DMS79 (cell line): ENCODE measurements at places on chromosomes 6 and 20.

DNA sequence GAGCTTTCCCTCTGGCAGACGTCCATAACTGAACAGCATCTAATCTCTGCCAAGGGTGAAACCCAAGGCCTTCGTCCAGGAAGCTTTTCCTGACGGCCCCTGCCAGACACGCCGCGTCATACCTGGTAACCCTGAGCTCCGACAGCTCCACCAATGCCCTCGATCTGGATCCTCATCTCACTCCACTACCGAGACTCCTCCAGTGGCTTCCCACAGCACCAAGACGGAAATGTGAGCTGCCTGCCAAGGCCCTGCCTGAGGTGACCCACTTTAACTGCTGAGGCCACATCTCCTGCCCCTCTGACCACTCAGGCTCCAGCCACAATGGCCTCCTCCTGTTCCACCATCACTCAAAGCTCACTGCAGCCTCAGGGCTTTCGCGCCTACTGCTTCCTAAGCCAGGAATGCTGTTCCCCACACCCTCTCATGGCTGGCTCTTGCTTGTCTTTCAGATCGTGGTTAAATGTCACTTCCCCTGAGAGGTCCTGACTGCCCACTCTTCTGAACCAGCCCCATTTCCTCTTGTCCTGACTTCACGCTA lies 143.2 kb downstream of the PREX1 start:
- no peak for DNase-seq

GRCh38 chr6:46772762-46773161 lies 20.4 kb upstream of the MEP1A start:
- no peak for DNase-seq

GRCh38 chr6:104617591-104617990 lies 242.1 kb downstream of the HACE1 start:
- DNase-seq, result no peak

DNA sequence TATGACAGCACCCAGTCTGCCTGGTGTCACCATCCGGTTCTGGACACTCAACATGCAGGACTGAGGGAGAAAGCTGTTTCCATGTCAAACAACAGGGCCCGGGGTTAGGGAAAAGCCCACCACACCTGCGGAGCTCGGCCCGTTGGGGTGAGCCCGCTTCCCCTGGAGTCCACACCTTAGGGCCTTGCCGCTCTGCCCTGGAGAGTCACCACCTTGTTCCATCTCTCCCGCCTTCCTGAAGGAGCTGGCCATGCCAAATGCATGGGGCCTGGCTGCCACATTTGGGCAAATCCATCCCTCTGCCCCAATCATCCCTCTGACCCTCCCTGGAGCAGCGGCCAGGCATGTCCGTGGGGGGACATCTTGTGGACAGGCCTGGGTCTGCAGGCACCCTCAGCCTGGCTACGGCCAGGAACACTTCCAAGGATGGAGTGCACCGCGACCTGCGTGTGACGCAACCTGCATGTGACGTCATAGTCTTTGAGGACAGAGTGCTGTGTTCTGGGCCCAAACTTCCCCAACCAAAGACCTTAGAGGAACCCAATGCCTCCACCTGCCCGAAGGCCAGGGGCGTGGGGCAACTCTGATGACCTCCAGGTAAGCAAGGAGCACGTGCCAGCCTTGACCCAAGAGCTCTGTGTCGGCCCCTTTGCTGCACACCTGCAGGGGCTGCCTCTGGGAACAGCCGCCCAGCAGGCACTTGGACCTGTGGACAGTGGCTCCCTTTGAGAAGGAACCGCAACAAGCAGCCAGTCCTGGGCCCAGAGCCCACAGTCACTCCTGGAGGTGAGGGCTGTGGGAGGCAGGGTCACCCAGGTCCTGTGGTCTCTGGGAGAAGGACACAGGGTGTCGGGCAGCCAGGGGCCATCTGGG lies 1.7 kb downstream of the CABLES2 start:
- DNase-seq, result peak; percentile 17

DNA sequence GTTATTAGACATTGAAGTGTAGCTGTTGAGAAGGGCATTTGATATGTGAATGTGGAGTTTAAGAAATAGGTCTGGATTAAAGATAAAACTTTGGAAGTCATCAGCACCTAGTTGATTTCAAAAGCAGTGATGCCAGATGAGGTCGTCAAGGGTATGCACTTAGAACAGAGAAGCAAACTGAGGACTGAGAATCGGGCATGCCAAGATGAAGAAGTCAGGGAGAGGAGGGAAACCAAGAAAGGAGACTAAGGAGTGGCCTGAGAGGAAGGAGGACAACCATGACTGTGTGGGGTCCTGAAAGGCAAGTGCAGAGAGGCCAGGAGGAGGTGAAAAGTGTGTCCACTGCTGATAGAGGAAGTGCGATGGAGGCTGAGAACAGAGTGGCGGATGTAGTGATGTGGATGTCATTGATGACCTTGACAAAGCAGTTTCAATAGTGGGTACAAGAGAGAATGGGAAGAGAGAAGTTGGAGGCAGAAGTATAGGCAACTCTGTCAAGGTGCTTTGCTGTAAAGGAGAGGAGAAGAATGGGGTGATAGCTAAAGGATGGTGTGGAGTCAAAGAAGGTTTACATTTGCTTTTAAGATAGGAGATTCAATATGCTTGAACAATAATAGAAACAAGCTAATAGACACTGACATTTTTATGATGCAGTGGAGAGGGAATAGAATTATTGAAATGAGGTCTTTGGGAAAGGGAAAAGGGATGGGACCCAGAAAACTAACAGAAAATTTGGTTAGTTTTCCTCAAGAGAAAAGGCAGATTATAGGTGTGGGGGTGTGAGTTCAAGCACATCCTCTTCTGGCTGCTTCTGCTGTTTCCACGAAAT lies 139.7 kb upstream of the TMEM170B start:
- DNase-seq, result no peak

- DNase-seq, result no peak
Observed at GRCh38 chr6:56459030-56459805, 183.5 kb downstream of the DST start.

DNA sequence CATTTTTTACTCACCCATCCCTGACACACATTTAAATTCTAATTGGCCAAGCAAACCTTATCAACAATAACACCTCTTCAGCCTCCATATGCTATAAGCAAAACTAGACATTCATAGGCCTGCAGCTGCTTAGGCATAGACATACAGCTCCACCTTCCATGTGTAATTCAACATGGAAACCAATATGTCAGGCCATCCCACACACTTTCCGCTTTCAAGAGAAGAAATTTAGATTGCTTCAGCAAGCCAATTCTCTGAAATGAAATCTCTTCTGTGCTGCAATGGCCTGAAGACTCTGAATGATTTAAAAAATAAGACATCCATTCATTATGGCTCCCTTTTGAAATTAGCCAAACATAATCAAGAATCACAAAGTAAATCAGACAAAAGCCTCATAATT lies 4.5 kb upstream of the RAB22A start:
- no peak for DNase-seq

DNA sequence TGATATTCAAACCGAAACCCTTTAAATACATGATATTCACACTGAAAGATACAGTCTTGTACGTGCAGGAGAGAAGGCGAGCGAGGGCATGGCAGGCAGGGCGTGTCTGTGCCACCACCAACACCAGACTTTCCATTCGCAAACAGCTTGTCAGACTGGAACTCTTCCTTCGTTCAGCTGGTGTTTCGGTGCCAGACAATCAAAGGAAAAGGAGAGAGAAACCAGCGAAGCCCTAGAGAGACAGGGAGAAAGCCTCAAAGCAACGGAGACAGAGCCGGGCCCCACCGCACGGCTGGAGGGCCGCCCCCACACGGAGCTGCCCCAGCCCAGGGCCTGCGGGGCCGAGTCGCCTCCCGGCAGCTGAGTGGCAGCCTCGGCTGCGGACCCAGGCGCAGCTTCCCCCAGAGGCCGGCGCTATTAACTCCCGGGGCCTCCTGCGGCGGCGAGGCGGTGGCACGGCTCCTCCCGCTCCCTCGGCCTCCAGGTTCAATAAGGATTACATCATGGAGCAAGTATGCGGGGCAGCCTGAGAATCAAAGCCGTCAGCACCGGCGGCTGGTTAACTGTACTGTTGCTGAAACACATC lies 32.1 kb upstream of the NR2E1 start:
- peak; percentile 23 for DNase-seq

DNA sequence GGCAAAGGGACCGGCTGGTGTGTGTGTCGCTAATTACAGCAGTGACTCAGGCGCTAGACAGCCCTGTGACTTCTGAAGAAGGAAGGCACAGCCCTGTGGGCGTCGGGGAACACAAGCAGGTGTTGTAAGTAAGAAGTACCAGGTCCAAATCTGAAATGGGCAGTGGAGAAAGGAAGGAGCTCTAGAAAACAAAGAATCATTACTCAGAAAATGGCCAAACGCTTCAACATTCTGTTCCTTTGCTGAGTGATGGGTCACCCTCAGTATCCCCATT lies 106.8 kb downstream of the PXDC1 start:
- no peak for DNase-seq

DNA sequence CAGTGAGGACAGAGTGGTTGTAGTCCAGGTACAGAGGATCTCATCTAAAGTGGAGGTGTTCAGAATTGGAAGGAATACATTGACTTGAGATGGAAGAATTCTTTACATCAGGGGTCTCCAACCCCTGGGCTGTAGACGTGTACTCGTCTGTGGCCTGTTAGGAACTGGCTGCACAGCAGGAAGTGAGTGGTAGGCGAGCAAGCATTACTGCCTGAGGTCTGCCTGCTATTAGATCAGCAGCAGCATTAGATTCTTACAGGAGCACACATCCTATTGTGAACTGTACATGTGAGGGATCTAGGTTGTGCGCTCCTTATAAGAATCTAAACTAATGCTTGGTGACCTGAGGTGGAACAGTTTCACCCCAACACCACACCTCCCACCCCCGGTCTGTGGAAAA lies 121.1 kb downstream of the CDKAL1 start:
- DNase-seq, result no peak

DNA sequence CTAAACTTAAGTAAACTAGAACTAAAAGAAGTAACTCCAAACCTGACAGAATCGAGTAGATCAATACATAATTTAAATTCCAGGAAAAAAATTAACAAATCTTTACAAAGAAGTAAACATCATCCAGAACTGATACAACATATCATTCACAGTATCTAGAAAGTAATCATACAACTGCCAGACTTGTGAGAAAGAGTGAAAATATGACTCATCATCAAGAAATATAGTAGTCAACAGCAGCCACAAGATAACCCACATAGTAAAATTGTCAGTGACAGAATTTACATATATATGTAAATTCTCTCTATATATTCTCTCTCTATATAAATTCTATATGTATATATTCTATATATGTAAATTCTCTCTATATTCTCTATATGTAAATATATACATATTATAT lies 242.8 kb upstream of the RGS17 start:
- DNase-seq, result no peak

DNA sequence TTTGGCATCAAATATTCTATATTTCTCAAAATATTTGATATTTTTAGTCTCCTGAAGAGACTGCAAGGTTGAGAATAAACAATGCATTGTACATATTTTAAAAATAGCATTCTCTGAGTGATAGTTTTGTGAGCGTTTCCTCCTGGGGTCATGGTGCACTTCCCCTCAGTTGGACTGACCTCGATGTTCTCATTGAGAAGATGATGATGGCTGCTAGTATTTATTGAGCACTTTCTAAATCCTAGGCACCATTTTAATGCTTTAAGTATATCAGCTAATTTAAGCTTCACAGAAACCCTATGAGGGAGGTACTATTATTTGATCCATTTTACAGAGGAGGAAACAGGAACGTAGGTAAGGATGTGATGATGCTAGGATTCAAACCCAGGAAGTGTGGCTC lies 18.2 kb downstream of the DSE start:
- no peak for DNase-seq

- no peak for DNase-seq
Observed at GRCh38 chr6:144898052-144898689, 613.0 kb downstream of the UTRN start.

GRCh38 chr6:29552512-29553051 lies 7.0 kb downstream of the UBD start:
- DNase-seq, result no peak

DNA sequence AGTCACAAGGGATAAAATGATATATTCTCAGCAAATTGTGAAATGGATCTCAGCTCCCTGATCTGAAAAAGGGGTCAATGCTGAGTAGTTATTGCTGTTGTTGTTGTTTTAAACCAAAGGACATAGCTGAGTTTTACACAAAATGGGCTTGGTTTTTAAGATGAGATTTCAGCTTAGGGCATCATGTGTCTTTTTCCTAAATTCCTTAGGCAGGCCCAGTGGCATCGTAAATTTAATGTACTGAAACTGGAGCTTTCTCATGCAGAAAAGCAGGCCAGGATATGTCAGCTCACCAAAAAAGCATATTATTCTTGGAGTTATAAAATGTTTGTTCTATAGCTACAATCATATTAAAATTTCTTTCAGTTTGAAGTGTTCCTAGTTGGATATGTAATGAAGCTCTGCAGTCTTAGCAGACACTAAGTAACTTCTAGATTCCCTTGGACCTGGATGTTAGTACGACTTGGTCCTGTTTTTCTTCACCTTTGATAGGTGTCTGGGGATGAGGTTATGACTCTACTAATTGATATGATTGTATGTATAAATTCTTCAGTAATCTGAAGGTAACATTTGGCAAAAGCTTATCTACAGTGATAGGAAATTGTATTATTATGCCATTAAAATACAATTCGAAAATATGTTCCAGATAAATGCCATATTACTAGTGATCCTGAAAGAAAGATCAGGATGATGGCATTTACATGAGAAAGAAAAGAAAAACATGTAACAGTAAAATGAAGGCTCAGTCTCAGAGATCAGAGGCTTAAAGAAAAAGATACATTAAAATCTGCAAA lies 663.3 kb downstream of the RFPL4B start:
- DNase-seq, result no peak

GRCh38 chr6:33392595-33392948 lies 949 bp downstream of the KIFC1 start:
- DNase-seq, result peak; percentile 9

DNA sequence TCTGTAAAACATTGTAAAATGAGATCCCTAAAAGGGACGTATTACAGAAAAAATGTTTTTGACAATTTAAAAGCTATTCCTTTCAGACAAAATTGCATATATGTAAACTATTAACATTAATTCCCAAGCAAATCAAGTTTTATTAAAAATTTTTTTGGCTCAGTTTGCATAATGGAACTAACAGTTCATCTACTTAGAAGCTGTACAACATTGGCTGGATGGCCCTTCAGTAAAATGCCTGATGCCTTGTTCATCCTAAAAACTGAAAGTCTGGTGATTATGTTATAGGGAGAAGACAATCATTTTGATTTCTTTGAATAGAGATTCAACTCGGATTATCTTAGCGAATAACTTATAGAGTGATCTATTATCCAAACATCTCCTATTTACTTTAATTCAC lies 52.8 kb downstream of the ADGRG6 start:
- no peak for DNase-seq

DNA sequence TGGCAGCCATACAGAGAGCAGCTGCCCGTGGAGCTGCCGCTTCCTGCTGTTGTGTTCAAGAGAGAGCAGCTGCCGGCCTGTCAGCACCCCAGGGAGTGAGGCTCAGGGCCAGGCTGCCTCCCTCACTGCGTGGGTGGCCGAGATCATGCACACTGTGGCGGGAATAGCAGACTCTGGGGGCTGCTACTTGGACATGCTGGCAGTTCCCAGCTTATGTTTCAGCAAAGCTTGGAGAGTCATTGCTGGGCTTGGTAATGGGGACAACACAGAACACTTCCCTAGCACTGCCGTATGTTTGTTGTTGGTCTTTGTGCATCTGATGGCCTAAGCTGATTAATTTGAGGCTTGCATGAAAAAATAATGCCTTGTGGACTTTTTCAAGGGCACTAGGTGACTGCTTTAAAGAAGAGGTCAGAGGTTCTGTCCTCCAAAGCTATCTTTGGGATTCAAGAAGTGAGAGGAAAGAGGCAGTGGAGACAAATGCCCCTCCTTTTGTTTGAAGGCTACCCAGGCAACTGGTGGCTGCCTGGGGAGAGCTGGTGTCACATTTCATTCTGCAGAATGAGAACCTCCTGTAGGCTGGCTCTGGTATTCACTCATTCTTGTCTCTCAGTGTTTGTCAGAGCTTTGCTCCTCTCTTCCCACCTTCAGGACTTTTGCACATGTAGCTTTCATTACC lies 18.8 kb downstream of the MRAP2 start:
- peak; percentile 70 for DNase-seq
